Right hindlimb (tissue), 1 donor: ENCODE measurements at places on chromosomes 5 and 9.

DNA sequence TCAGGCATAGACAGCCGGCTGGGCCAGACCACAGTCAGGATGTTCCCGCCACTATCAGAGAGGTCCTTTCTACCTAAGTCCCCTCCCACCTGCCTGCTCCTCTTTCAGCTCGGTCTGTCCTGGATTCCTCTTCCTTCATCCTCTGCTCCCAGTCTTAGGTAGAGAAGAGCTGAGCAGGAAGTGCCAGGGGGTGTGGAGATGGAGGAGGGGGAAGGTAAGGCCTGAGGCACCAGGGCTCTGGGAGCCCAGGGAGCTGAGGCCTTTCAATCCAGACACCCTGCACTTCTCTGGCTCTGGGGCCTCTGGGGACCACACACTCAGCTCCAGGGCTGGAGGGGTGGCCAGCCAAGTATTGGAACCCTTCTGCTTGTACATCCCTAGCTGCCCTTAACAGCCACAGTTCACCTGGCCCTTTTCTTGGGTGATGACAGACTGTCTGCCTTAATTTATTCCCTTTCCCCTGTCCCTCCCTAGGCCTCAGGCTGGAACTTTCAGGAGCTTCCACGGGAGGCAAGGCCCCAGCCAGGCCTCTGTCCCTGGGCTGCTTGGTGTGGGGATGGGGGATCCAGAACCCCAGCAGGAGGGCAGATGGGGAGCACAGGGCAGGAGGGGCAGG is 15.6 kb downstream of the IRF1 start:
- DNase-seq = peak; percentile 19

GRCh38 chr5:134503937-134504437 is 21.5 kb upstream of the JADE2 start:
- DNase-seq = no peak

DNA sequence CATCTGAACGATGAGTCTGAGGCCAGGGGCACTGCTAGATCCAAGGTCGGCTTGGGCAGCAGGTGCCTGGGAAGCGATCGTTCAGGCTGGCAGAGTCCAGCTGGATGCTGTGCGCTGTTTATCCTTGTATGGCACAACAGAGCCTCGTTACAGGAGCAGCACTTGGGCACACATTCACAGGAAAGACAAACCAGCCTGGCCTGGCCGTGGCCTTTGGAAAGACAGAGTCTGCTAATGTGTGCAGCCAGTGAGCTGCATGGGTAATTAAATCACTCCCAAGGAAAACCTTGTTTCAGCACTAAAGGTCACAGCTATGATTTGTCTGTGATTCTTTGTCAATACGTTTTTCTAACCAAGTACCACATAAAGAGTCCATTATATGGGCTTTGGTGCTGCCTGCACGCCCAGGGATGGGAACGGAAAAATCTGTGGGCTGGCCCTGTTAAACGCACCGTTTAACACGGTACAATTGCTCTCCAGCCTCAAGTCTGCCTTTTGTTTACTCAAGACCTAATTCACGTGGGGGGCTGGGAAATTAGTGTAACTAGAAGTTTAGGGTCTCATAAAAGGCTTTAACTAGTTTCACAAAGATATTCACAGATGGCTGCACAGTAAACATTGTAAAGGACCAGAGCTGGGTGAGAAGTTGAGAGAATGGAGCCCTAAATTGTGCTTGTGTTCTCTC is 509.3 kb downstream of the KDM4C start:
- peak; percentile 25 for DNase-seq

DNA sequence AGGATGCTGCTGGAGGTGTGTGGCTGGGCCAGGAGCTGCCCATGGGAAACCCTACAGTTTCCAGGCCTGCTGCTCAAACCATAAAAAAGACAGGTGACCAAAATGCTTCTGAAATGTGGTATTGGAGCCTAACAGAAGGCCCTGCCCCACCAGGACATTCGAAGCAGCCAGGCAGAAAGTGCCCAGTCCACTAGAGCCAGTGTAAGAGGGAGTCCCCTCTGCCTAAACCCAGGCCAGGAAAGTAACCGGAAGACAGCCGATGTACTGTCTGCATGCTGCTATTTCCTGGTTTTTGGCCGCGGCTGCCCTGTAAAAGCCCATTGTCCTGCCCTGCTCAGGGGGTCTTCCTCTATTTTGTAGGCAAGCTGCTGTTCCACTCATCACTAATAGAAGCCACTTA is 150.7 kb upstream of the IRX2 start:
- DNase-seq = no peak

DNA sequence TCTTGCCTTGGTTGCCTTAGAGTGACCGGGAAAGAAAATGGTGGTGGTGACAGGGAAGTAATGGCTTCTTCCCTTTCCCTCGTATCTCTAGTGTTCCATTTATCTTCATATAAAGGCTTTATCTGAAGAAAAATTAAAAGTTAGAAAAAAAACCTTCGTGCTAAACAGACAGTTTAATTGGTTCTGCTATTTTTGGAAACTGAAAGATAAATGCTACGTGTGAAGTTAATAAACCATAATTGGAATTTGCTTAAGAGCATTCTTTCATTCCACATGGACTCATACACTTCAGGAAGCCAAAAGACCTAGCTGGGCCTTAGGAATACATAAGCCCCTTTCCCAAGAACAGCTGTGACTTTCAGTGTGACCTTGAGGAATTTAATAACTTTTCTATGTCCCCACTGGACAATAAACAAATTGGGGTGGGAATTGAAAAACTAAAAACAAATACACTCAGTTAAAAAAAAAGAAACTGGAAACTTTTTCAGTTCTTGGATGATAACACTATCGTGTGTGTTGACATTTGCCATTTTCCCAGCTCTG is 818.8 kb upstream of the WWC1 start:
- no peak for DNase-seq

DNA sequence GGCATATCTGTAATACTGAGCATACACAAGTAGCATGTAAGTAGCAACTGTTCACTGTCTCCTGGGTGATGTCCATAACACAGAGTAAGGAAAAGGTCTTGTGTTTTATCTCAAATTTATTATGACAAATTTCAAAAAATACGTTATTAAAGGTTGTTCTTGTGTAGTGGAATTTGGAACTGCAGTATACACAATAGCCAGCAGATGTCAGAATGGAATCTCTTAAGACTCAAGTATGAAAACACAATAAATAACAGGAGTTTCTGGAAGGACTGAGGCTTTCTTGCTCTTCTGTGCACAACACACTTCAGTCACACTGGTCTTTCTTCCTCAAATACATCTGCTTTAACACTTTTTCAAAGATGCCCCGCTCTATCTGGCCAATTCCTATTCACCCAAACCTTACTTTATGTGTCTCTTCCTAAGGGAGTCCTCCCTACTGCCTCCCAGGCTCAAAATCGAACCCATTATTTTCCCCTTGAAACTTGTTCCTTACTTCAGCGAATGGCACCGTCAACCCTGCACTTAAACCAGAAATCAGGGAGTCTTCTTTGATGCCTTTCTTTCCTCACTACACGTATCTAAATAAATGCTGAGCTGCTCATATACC is 6.5 kb upstream of the FBXO10 start:
- DNase-seq = no peak

GRCh38 chr5:166062719-166063118 is 2228.7 kb upstream of the WWC1 start:
- DNase-seq = no peak
